ENCODE measurements at places on chromosomes 16 and 17.
A peak's percentile ranks its signal among the peaks of the same experiment; 100 is the strongest.

- no peak for DNase-seq
Observed at GRCh38 chr16:23334457-23334853, 32.4 kb downstream of the SCNN1B start.

- DNase-seq: no peak
Observed at GRCh38 chr16:726188-726437, 130 bp downstream of the CCDC78 start.

DNA sequence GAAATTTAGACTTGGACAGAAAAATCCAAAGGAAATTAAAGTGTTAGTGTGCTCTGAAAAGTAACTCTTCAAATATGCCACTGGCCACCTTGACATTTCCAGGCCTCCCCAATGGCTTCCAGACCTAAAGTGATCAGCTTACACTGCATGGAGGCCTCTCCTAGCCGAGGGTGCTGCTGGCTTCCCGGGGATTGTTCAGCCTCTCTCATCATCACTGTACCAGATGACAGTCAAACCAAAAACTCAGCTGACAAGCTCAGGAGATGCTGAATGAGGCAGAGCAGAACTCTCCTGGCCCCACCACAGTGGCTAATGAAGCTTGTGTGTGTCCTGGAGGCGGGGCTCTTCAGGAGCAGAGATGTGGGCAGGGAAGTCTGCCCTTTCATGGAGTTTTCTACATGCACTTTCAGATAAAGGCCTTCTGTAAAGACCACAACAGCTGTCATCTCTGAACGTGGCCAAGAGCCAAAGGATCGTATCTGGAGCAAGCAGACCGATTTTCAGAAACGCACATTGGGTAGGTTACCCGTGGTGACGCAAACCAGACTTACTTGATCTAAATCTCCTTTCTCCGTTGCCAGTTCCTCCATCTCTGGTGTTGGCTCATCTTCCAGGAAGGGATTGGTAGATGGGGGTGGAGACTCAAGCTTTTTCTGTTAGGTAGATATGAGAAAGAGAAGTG lies 113.3 kb downstream of the VPS53 start:
- DNase-seq: no peak

GRCh38 chr16:71537643-71538042 lies 11.4 kb downstream of the CHST4 start:
- DNase-seq: peak; percentile 56

- no peak for DNase-seq
Observed at GRCh38 chr16:17130733-17131132, 340.0 kb downstream of the XYLT1 start.

- no peak for DNase-seq
Observed at GRCh38 chr17:31093866-31094599, 744 bp upstream of the NF1 start.

DNA sequence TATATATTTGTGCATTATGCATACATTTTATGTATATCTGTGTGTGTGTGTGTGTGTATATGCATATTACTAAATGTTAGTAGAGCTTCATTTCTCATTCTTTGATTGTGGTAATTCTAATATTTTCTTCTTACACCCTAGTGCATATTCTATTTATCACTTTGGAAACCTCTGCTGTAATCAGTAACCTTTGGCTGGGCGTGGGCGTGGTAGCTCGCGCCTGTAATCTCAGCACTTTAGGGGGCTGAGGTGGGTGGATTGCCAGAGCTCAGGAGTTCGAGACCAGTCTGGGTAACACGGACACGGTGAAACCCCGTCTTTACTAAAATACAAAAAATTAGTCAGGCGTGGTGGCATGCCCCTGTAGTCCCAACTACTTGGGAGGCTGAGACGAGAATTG lies 26.9 kb downstream of the CPSF4L start:
- no peak for DNase-seq

DNA sequence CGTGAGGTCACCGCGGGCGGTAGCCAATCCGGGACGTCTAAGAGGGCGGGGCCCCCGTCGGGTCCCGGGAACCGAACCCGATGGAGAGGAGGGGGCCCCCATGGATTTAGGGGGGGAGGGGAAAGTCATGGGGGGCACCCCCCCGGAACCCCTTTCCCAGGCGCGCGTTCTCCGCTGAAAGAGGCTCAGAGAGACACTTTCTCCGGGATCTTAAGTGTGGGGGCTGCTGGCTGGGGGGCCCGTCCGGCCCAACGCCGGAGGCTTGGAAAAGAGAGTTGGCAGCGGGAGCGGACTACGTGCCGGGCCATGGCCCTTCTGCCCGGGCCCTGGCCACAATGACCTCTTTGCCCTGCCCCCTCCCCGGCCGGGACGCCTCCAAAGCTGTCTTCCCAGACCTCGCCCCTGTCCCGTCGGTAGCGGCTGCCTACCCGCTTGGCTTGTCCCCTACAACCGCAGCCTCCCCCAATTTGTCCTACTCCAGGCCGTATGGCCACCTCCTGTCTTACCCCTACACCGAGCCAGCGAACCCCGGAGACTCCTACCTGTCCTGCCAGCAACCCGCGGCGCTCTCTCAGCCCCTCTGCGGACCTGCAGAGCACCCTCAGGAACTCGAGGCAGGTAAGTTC lies at the start of gene DLX4:
Gene DLX4, plus strand, starts transcription at position 57 of the 626 bp plus-strand sequence. Its CDS starts 279 bp downstream, at position 336.
- DNase-seq: no peak

- DNase-seq: no peak
Observed at GRCh38 chr17:80848449-80849102, 143.1 kb upstream of the CHMP6 start.

DNA sequence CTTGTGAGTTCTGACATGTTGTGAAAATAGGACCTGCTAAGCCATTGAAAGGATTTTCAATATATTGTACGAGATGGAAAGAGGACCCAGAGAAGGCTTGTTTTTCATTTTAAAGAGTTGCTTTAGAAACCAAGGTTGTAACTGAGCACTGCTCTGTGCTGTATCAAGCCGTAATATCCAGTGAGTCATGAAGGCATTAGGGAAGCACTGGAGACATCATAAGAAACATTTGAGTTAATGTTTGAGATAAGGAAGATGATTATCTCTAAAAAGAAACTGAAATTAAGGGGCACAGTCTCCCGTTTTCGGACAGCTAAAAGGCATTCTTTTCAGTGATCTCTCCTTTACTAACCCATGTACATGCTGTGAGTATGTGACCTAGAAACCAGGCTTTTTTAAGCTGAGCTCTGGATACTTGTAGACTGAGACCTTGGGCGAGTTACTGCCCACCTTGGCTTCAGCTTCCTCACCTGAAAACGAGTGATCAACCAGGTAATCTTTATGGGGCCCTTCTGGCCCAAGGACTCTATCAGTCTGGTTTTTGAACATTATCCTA lies 149.2 kb upstream of the TBX2 start:
- no peak for DNase-seq

DNA sequence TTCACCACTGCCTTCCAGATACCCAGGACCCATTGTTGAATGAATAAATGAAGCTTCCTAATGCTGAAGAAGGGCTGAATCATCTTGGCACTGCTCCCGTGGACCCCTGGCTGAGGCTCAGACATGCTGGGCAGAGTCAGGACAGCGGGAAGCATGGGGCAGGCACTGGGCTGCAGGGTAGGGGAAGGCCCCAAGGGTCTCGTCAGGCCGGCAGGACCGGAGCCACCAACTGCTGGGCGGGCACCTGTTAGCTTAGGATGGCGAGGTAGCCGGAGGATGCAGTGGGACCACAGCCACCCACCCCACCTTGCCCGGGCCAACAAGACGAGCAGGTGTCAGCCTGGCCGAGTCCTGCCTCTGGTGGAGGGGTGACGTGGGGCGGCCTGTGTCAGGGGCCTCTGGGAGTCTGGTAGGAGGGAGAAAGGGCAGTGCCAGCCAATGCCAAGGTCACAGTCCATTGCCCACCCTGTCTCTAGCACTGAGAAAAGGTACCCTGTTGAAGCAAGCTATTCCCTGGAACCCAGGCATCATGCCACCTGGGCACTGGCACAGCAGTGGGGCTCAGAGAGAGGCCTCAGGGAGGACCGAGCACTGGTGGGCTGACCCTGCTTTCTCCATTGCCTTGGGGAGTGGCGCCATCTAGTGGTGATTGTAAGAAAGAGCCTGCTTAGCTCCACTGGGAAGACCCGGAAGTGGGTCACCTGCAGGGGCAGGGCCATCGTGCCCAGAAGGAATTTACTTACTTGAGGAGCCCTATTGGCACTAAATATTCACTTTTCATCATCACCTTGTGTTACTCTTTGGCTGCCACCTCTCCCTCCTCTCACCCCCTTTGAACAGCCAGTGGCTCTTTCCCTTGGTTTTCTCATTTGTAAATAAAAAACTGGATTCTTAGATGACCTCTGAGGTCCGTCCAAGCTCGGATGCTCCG lies 3.0 kb upstream of the DLX3 start:
- DNase-seq: peak; percentile 92

GRCh38 chr17:78645421-78646295 lies 68.5 kb upstream of the DNAH17 start:
- DNase-seq: peak; percentile 62

DNA sequence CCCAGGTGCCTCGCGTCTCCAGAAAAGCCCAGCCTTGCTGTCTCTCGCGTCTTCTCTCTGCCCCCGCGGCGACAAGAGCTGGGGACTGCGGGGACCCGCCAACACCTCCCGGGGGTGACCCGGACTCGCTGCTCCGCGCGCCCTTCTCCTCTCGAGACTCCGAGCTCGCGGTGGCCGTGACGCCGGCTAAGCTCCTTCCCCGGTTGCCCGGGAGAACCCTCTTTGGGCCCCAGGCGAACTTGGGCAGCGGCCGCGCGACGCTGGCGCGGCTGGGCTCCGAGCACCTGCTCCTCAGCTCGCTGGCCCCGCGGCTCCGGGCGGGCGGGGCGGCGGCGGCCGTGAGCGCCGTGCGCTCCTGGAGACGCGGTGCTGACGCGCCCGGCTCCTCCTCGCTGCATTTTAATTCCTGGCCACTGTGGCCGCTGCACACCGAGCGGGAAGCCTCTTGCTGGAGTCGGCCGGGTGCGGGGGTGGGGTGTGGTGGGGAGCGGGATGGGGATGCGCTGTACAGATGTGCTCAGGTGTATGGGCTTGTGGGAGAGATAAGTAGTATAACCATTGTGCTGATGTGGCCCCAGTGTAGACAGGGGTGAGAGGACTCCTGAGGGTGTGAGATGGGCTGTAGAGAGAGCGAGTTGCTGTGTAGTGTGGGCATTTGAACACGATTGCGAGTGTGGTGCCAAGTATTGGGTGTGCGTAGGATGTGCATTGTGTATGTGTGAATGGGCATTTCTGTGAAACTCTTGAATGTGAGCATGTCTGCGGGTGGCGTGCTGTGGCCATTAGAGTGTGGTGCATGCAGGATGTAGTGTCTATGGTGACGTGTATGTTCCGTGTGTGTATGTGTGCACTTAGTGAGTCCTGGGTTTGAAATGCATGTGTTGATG lies at the start of gene ASIC2:
Gene ASIC2, minus strand, starts transcription at position 315 of the 887 bp plus-strand sequence.
- no peak for DNase-seq

DNA sequence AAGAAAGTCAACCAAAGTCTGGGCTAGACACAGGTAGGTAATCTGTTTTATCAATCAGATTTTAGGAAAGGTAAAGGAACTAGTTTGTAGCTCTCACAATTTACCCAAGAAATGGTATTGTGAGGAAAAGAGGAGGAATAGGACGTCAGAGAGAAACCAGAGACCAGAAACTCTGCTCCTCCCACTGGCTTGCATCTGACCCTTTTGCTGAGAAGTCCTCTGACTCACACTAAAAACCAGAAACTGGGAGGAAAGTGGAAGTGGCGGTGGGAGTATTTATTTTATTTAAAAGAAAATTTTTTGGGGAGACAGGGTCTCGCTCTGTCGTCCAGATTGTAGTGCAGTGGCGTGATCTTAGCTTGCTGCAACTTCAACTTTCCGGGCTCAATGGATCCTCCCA lies 38.0 kb upstream of the MNT start:
- no peak for DNase-seq

GRCh38 chr16:58338205-58338604 lies 43.4 kb upstream of the PRSS54 start:
- DNase-seq: no peak

GRCh38 chr16:48629531-48629930 lies 19.6 kb upstream of the N4BP1 start:
- DNase-seq: no peak

DNA sequence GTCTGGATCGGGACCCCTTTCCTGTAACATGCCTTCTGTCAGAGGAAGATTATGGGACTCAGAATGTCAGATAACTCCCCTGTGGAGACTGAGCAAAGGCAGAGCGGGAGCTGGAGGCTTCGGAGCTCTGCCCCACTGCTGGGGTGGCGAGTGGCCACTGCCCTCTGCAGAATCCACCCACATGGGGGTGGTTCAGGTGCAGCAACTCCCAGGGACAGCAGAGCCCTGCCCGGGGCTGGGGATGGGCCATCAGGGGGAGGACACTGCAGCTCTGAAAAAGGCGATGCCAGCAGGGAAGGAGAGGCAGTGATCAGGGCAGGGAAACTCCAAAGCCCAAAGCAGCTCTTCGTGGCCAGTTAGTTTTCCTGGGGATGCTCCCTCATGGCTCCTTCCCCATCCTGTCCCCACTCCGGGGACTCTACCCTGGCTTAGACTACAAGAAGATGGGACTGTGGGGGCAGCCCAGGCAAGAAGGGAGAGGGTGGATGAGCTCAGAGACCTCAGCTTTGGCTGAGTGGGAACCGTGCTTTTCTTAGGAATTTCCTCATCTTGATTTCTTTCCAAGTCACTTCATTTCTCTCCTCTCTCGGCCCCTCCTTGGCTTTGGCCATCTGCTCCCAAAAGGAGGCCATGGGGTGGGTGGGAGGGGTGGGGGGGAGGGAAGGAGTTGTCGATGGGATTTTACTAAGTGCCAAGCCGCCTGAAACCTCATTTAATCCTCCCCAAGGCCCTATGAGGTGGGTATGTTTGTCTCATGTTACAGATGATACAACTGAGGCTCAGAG lies 4.0 kb downstream of the CA4 start:
- no peak for DNase-seq

GRCh38 chr16:3642397-3643094 lies 11.9 kb upstream of the DNASE1 start:
- no peak for DNase-seq

GRCh38 chr17:35510052-35510451 lies 27.4 kb downstream of the SLFN12L start:
- DNase-seq: no peak

GRCh38 chr16:68884401-68884800 lies 41.1 kb downstream of the TANGO6 start:
- DNase-seq: no peak

DNA sequence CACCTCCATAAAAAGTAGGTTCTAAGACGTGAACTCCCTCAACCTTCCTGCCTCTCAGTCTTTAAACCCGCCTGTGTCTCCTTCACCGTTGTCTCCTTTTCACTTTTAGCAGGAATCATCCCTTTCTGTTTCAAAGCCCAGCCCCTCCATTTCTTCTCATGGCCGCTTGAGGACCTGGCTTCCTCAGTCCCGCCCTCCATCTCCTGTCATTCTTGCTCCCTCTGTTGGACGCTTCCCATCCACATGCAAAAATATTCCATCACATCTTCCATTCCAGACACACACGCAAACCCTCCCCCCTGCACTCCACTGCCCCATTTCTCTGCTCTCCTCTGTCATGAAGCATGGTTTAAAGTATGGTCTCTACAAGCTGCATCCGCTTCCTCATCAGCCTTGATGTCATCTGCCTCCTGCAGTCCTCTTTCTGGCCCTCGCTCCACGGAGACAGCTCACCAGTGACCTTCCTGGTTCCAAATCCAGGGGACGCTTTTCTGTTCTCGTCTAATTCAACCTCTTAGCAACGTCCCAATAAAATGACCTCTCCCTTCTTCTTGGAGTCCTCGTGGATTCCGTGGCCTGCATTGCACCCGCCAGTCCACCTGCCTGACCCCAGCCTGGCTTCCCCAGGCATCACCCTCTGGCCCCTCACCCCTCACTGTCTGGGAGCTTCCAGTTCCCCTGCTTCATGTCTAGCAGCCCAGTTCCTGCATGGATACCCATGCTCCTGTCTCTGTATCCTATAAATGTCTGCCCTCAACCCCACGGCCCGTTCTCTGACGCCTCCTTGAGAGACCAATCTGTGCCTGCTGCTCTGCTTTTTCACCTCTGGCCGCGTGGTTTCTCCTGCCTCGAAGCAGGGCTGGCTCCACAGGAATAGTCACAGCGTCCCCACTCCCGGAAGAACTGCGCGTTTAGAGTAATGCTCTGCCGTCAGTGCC lies 26.2 kb downstream of the ANKRD40 start:
- no peak for DNase-seq
